ENCODE measurements at places on chromosomes 3 and 15.
A peak's percentile ranks its signal among the peaks of the same experiment; 100 is the strongest.

- no peak for DNase-seq
These were observed 50.1 kb downstream of the SETD2 start for GRCh38 chr3:47113669-47114365.

GRCh38 chr3:123605789-123606234, 21.0 kb upstream of the HACD2 start:
- DNase-seq = no peak

GRCh38 chr3:158731938-158732855, at the start of gene RARRES1:
Gene RARRES1 (minus strand): TSS chr3:158732457. CDS start chr3:158732415, 42 bp downstream.
- DNase-seq = no peak

- DNase-seq = peak; percentile 55
These were observed 21.0 kb upstream of the NFKBIZ start for GRCh38 chr3:101828276-101828675.

DNA sequence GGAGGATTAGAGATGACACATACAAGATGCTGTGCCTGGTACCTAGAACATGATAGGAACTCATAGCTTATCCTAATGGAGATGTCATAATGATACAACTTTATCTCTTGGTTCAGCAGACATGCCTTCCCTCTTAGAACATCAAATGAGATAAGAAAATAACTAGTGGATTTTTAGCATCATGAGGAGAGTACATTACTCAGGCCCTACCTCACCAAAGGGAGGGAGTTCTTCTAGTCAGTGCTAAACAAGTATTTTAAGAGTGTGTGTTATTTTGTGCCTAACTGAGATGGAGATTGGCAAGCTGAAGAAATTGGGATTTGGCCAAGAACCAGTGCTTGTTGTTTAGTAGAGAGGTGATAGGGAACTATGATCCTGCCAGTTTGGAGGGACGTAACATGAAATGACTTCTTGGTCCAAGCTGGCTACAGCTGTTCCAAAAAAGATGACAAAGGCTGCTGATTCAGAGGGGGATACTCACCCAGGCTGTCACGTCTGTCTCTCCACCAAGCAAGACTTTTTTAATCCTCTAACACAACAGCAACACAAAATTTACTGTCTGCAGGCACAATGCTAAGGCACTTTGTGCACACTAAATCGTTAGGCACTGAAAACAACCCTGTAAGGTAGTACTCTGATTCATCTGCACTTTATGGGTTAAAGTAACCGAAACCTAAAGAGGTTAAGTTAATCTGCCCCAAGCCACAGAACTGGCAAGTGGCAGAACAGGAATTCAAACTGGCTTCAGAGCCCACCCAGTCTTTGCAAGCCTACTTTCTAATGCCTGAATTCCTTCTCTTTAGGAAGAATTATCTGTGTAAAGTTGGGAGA, 126.5 kb downstream of the CMSS1 start:
- DNase-seq = no peak

DNA sequence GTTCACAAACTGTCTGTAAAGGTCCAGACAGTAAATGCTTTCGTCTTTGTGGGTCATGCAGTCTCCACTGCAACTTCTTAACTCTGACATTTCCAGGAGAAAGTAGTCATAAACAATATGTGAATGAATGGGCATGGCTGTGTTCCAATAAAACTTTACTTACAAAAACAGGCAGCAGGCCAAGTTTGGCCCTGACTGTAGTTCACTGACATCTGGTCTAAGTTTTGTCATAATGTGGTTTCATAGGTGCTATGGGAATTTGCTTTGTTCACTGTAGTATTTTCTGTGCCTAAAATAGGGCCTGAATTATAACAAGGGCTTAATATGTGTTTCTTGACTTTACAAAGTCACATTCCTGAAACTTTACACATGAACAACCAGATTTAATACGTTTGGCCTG, 186.0 kb upstream of the KBTBD8 start:
- DNase-seq = no peak

- DNase-seq = no peak
These were observed 849 bp downstream of the TRAK1 start for GRCh38 chr3:42092006-42092405.

DNA sequence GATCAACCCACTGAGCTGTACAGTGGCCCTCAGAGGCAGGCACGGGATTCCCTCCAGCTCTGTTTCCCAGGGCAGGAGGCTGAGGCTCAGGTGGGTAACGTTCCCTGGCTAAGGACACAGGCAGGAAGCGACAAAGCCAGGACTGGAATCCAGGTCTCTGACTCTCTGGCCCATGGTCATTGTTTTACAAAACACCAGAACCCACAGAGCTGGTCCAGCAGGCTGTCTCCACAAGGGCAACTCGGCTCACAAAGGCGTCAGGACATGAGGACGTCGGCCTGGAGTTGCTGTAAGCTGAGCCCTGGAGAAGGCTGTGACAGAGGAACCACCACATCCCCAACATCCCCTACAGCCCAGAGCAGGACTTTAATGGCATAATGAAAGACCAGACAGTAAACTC, 30.7 kb downstream of the NUP210 start:
- no peak for DNase-seq

GRCh38 chr15:41561777-41562145, 2.7 kb downstream of the TYRO3 start:
- no peak for DNase-seq

DNA sequence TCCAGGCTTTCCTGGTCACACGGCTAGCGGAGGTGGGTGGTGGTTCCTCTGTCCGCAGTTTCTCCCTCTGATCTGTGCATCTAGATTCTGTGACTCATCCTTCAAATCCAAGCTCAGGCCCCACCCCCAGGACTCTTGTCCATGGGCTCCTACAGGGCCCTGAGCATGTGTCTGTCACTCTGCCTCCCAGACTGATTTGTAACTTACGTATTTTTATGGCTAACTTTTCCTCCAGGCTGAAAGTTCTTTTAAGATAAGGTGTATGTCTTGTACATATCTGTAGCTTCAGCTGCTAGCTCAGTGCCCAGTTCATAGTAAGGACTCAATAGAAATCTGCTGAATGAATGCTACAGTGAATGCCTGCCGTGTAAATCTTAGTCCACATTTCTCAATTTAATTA, 8.0 kb downstream of the ESYT3 start:
- DNase-seq = no peak

DNA sequence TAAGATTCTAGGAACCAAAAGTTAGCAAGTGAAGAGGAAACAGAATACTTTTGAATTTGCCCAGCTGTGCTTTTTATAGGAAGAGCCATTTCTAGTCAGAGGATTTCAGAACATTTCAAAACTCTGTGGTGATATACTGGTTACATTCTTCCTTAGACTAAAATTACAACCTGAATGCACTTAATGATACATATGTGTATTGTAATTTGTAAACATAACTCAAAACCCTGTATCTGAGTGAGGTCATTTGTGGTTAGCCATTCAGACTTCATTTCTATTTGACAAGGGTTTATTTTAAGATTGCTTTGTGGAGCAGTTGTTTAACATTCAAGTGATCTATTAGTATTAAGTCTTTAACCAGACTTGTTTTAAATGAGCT, 59.4 kb upstream of the TRIM71 start:
- no peak for DNase-seq

DNA sequence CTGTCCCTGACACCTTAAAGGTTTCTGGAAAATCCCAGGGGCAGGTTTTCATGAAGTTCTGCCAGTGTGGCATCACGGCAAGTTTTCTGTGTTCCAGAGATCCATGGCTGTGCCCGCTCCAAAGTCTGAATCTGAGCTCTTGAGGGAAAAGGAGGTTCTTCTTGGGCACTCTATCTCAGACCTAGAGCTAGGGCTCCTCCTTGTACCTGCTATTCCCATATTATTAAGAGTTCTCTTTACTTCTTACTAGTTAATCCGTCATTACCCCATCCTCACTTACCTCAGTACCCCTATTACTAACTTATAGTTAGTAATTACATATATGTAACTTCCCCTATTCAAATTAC, 5.9 kb upstream of the TRA2B start:
- DNase-seq = no peak

- DNase-seq = no peak
These were observed 4.6 kb upstream of the APBA2 start for GRCh38 chr15:28881170-28881569.

GRCh38 chr3:39138804-39139415, 14.5 kb downstream of the CSRNP1 start:
- peak; percentile 73 for DNase-seq

DNA sequence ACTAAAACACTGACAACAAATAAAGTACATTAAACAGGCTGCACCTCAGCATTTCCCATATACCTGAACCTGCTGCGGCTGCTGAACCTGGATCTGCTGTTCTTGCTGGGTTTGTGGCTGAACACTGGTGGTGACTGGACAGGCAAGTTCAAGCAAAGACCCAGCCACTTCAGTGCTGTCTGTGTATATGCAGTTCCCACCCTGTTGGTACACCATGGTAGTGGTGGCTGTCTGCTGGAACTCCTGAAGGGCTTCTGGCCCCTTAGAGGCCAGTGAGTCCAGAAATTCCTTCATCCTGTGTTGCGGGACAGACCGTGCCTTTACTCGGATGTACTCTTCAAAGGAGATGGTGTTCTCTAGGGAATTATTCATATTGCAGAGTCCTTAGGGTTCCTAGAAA, 17.2 kb downstream of the QRICH1 start:
- no peak for DNase-seq

DNA sequence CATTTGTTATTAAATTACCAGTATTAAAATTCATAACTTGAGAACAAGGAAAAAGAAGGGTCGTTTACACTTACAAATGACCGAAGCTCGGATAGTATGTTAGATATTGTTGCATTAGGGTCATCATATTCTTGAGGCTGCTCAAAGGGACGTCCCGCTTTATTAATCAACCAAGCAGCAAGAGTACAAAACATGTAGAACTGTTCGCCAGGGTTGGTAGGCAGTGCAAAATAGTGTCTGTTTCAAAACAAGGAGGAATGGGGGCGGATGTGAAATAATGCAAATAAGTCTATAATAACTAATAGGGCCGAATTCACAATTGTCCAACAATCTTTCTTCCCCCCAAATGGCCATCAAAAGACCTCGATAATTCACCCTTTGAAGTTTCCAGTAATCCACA, 2.9 kb downstream of the IFT57 start:
- no peak for DNase-seq

- no peak for DNase-seq
These were observed 18.1 kb downstream of the HEMK1 start for GRCh38 chr3:50587373-50587772.

DNA sequence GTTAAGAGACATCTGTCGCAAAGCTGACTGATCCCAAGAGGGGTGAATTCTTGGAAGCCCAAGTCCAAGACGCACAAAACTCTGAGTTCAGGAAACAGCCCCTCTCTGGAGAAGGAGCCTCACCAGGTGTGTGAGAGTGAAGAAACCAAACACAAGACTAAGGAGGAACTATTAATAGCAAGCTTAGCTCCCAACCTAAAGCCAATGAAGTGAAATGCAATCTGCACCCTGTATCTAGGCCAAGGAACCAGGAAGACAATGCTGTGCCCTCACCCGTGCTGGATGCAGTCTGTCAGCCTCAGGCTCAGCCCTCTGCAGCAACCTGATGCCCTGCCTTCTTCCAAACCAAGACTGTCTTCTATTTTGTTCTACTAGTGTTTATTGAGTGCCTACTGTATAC, 22.5 kb upstream of the THBS1 start:
- DNase-seq = no peak

DNA sequence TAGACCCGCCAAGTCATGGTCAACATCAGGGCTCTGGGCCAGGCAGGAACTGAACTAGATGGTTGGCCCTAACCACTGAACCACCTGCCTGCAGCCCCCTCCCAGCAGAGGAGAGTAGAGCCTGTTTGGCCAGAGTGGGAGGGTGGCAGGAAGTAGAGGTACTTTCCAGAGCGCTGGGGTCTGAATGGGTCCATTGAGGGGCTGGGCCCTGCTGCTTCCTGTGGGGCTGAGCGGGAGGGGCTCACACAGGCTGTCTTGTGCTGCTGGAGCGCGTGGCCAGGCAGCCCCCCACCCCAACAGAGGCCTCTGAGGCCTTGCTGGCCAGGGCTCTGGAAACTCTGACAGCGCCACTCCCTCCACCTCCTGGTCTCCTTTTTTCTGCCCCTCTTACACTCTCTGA, 17.4 kb downstream of the CSPG4 start:
- DNase-seq = peak; percentile 44

DNA sequence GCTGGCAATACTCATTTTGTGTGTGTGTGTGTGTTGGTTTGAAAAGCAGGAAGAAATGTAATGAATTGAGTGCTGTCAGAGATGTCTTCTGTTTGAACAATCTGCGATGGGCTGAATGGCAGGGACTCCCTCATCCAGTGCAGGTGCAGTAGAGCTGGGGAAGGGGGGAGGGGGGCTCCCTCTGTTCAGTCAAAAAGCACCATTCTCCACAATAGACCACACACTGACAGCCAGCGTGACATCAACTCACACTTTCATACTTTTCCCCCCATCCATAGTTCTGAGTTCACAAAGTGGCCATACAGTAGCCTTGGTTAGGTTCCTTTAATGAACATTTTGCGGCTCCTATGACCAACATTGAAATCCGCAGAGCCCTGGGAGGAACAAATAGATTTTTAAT, 10.4 kb downstream of the SOX2 start:
- no peak for DNase-seq

- no peak for DNase-seq
These were observed 796.2 kb downstream of the NAALADL2 start for GRCh38 chr3:175655351-175655750.

DNA sequence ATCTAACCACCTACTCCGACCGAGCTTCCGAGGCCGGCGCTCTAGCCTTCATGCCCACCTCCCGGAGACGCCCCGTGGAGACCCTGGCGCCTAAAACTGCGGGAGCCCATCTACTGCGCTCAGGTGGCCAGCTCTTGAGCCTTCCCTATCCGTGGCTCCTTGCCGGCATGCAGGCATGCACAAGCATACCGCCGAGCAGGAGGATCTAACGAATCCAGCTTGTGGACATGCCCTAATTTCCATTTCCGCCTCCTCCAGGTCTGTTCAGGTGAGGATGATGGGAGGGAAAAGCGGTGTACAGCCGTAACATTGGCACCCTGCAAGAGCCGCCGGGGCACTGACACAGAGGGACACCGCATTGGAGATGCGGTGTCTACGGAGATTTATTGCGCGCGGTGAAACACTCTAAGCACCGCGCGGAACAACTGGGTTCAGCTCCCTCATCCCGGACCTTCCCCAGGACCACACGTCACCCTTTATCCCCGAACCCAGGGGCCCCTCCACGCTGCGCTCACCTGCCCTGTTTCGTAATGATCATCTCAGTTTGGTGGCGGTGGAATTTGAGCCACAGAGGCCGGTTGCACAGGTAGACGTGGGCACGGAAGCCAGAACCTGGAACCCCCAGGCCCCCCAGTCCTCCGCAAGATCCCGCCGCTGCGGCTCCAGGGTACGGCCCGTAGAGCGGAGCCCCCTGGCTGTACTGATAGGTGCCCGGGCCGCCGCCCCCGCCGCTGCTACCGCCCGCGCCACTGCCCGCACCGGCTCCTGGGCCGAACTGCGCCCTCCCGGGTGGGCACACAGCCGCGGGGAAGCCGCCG, 1.0 kb downstream of the EOMES start:
- no peak for DNase-seq

DNA sequence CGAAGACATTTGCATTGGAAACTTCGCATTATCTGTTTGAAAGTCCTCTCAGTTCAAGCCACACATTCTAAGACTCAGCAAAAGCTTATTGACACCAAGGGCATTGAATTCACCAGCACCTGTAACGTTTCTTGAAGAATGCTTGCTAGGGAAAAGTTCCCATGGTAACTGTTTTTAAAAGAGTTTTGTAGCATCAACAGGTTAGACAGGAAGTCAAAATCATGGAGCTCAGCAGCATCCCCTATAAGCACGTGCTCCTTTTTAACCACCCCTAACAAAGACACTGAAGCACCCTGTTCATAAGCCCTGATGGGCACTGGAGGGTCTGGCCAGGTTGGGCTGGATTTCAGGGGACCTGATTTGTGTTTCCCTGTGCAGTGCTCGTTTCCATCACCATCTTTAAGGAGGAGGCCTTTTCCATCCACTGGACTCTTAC, 229.7 kb upstream of the BHLHE40 start:
- DNase-seq = no peak
